ENCODE measurements at places on chromosomes 11 and 22. TPM values are rescaled to one million over a fixed set of nuclear protein-coding genes. Genes with fewer than 3 reads are reported as not detected.

IL17REL gene
- total RNA-seq: under 0.01 TPM

CACNA1I gene
- total RNA-seq: under 0.01 TPM

CD3D gene
- total RNA-seq: 0.27 TPM

MED15 gene
- 97.8 TPM for total RNA-seq

NAALAD2 gene
- 0.81 TPM for total RNA-seq

BAIAP2L2 gene
- total RNA-seq: under 0.01 TPM

SRPRA gene
- 113 TPM for total RNA-seq

SAA4 gene
- not detected for total RNA-seq

CENPM gene
- total RNA-seq: 19.9 TPM

BIRC3 gene
- 7.0 TPM for total RNA-seq

LMO2 gene
- 148 TPM for total RNA-seq

SAA1 gene
- total RNA-seq: not detected

POU2AF2 gene
- not detected for total RNA-seq

YPEL1 gene
- total RNA-seq: 11.8 TPM

APOBEC3C gene
- 12.9 TPM for total RNA-seq

MMP13 gene
- not detected for total RNA-seq

SYTL2 gene
- 0.81 TPM for total RNA-seq

USP2 gene
- 0.54 TPM for total RNA-seq

ADAMTS8 gene
- total RNA-seq: not detected

BCO2 gene
- total RNA-seq: 1.3 TPM

AGBL2 gene
- total RNA-seq: 1.9 TPM

PANX1 gene
- 13.2 TPM for total RNA-seq

FADS3 gene
- total RNA-seq: 52.2 TPM

NRGN gene
- total RNA-seq: 5.1 TPM

PIK3C2A gene
- total RNA-seq: 9.4 TPM

RASD2 gene
- under 0.01 TPM for total RNA-seq

All from hematopoietic multipotent progenitor cell (in vitro differentiated cells).